GM20000 (cell line): ENCODE measurements at places on chromosomes 6 and 20.

- no peak for DNase-seq
These were observed 829.4 kb downstream of the EPHA7 start for GRCh38 chr6:92589996-92590395.

GRCh38 chr6:7975764-7976146, 65.2 kb upstream of the TXNDC5 start:
- no peak for DNase-seq

- no peak for DNase-seq
These were observed 118.6 kb upstream of the ASF1A start for GRCh38 chr6:118775381-118775780.

- DNase-seq, result no peak
These were observed 16.9 kb downstream of the KCNK15 start for GRCh38 chr20:44762466-44763140.

- no peak for DNase-seq
These were observed 20.2 kb downstream of the STAU1 start for GRCh38 chr20:49167811-49168507.

DNA sequence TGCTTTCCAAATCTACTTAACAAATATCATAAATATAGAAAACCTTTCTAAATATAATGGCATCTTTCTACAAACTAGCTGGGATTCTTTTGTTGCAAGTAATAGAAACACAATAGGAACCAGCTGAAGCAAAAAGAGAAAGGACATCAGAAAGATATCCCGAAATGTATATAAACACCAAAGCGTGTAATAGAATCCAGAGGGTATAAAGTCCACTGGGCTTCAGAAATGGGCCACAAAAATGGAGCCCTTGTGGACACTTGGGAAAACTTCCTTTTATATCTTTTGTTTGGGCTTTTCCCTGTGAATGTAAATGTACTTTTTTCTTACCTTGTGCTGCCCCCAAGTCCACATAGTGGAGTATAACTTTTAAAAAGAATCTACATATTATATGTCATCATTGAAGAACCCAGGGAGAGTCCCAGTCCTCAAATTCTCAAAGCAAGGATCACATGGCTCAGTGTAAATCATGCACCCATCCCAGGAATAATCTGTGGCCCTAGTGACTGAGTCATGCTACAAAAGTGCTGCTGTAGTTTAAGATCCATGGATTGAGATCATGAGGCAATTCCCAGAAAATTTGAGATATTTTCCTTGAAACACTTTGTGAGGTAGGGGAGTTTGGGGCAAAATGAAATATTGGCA, 457.0 kb downstream of the EPM2A start:
- DNase-seq, result no peak

- DNase-seq, result no peak
These were observed 61.7 kb downstream of the CDH22 start for GRCh38 chr20:46246559-46246958.

- no peak for DNase-seq
These were observed 90.1 kb downstream of the PXDC1 start for GRCh38 chr6:3661390-3661789.

DNA sequence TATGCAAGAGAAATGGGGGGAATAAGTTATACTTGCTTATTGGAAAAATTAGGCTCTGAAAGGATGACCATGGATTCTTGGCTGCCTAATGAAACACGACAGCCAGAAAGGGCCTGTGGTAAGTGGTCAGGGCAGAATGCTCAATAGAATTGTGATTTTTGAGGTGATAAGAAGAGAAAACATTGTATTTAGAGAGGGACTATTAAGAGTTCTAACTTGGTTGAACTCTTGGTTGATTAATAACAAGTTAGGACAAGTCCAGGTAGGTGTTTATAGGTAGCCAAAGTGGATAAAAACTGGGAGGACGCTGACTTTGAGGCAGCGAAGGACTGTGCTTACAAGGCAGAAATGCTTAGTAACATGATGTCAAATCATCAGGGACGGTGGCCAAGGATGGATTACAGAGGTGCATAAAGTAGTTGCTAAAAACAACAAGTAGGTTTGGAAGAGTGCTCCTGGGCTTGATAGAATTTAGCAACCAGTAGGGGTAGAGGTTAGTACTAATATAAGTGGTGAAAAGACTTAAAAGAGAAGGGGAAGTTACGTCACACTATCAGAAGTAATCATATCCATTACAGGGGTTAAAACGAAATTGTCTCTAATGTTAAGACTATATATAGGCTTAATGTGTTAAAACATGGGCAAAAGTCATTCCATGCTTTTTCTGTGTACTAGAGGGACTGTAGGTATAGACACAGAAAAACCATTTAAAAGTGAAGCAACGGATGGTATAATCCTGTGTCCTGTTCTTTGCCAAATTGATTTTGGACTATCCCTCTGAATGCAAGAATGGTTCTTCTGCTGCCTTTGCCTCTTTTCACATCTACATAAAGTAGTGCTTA, 98.6 kb downstream of the EYA4 start:
- no peak for DNase-seq
